ENCODE measurements at places on chromosomes 4 and X. TPM values are rescaled to one million over a fixed set of nuclear protein-coding genes. Genes with fewer than 3 reads are reported as not detected.

- DNase-seq: no peak
These were observed 326.0 kb downstream of the ACTRT1 start for GRCh38 chrX:127726227-127726626.

GRCh38 chr4:121070696-121071639 lies 1.4 kb downstream of the NDNF start:
- no peak for DNase-seq

DNA sequence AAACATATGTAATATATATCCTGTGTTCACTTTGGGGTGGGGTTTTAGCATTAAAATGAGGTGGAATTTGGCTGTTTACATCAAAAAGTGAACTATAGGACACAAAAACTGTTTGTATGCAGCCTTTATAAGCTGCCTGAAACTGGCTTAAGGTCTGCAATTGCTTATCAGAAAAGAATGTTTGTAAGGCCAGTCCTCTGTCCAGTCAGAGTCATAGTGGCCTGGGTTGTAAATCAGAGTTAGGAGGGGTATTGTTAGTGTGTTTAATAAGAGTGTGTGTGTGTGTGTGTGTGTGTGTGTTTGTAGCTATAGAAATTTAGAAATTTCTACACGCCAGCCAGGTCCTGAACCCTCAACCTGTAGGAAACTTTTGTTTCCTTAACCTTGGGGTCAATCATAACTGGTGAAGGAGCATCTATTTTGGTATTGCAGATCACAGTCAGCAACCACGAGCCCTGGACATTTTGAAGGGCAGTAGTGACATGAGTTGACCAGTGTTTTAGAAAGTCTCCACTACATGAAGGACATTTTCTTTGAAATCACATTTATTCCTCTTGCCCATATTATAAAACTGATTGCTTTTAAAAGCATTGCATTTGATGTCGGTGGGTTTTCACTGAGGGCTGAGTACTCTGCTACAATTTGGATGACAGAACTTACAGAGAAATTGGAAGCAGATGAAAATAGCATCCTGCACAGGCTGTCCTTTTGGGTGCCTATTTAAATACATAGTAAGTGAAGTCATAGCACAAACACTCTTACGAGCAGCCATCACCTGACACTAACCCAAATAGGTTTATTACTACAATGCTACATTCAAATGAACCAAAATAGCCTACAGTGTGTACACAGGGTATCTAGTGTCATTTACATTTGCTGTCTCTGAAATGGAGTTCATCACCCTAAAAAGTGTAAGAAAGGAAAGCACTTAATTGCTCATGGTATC lies 11.2 kb upstream of the TMEM154 start:
- DNase-seq: no peak

DNA sequence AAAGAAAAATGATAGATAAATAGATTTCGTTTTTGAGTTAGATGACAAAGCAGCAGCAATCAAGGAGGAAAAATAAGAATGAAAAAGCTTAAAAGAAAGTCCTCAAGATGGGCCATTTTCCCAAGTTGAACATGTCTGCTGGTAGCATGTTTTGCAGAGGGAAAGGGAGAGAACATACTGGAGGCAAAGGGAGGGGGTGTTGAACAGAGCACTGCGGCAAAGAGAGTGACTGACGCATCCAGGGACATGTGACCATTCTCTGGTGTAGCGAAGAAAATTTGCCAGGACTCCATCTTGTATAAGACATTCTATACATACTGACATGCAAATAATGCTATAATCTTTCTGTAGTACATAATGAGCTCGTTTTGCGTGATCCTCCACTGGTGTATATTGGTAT lies 1.2 kb downstream of the LINC00632 start:
- no peak for DNase-seq

The IL2RG gene
- total RNA-seq: not detected

- no peak for DNase-seq
These were observed 13.7 kb downstream of the ADH6 start for GRCh38 chr4:99205153-99205979.

DNA sequence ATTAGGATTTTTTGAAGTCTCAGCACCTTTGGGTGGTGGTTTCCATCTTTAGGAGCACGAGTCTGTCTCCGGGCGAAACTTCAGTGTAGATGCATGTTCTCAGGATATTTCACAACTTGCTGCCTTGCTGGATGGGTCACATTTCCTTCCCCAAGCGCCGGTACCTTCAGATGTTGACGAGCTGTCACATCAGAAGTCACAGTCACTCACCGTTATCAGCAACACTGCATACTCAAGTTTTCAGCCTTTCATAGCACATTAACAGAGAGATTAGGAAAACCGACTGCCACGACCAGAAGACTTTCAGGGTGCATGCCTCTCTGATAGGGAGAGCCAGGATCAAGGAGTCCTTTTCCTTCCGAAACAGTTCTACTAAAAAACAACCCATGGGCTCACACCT lies 77.8 kb downstream of the SHROOM2 start:
- no peak for DNase-seq

GRCh38 chrX:118570209-118570608 lies 74.6 kb downstream of the DOCK11 start:
- no peak for DNase-seq

The LRP2BP gene
- total RNA-seq: 0.39 TPM

The AMTN gene
- 0.18 TPM for total RNA-seq

GRCh38 chrX:132093239-132093860 lies 34.5 kb downstream of the FRMD7 start:
- DNase-seq: no peak

DNA sequence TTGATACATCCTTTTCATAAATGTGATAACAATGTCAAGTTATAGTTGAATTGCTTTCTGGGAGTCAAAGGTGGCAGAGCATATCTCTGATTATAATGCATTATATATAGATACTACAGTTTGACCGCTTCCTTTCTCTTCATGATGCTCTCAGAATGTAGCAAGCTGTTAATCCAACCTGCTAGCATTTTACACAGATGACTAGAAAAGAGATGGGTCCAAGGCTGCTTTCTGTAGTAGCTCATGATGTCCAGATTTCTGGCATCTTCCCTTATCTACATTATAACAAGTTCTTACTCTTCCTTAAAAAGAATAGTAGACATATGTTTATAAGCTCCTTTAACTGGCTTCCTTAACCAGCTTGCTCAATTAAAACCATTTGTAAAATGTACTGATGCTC lies 192.0 kb downstream of the NWD2 start:
- DNase-seq: no peak

DNA sequence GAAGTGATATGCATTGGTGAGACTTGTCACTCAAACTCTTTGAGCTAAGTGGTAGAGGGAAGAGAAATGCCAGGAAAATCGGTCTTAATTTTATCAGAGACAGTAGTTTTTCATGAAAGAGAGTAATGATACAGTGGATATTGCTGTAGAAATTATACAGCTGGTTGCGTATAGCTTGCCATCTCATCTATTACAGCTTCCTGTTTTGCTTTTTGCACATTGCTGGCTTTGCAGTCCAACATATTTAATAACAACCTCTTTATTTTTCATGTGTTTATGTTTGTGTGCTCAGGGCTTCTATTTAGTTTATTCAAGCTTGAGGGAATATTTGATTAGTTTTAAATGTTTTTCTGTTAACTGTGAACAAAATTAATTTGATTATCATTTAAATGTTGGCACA lies 11.5 kb downstream of the SMAD1 start:
- DNase-seq: no peak

The KLF3 gene
- total RNA-seq: 17.7 TPM

GRCh38 chrX:123392921-123393320 lies 208.8 kb downstream of the GRIA3 start:
- no peak for DNase-seq

DNA sequence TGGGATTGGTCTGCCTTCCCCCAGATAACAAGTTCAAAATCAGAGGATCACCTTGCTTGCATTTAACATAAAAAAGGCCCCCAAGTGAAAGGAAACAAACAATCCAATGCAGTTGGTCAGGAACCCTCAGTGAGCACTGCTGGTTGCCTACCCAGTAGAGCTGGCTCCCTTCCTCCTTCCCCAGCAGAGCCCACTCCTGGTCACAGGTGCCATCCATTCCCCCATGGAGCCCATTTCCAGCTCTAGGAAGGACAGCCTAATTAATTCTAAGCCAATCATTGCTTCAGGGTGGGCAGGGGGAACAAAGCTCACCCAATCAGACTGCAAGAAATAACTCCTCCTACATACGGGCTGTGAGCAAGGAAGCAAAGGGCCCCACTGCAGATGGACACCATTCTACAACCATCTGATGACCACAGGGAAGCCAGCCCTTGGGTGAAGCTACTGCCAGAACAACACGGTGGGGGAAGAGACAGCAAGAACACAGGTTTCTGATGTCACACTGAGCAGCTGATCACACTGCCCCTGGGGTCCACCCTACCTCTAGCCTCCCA lies 86.5 kb downstream of the SH3KBP1 start:
- no peak for DNase-seq

The FGG gene
- total RNA-seq: not detected

- DNase-seq: peak; percentile 80
These were observed 53.0 kb downstream of the CHST7 start for GRCh38 chrX:46626566-46626965.

DNA sequence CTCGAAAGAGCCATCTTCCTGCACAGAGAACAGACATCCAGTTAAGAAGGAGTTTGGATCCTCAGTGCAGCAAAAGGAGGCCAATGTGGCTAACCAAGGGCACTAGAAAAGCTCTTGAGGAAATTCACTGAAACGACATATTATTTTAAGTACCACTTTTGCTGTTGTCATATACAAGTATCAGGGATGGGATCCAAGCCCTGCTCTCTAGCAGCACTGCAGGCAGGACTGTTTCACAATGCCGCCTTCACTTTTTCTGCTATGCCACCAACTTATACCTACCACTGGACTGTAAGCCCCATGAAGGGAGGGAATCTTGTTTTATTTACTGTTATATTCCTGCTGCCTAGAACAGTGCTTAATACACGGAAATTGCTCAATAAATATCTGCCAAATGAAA lies 299.0 kb downstream of the NR3C2 start:
- DNase-seq: no peak

- DNase-seq: no peak
These were observed 21.5 kb downstream of the SORCS2 start for GRCh38 chr4:7213807-7214206.

The GSX2 gene
- not detected for total RNA-seq

DNA sequence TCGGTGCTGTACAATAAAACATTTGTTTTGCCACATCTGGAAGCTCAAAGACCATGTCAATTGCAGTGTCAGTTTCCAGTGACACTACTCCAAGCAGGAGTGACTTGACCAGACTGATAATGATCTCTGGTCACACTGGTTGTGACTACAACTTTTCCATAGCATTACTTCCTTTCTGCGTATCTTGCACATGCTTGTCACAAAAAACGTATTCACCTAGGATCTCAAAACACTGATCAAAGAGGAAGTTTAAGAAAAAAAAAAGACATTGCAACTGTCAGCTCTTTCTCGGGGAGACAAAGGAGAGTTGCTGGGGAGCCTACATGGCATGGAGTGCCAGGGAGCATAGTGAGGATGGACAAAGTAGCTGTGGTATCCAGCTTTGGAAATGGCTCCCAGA lies 60.6 kb downstream of the OPHN1 start:
- DNase-seq: no peak

DNA sequence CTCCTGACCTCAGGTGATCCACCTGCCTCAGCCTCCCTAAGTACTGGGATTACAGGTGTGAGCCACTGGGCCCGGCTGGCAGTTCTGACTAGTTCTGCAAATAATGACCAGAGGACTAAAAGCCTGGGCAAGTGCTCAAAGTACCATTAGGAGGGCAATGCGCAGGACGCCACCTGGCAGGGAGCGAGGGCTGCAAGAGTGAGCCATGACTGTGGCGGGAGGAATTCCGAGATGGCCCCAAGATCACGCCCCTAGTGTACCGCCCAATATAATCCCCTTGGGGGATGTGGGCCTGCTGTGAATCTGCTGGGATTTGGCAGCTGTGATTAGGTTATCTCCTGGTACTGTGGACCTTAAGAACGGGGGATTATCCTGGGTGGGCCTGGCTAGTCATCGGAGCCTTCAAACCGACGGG lies 26.2 kb upstream of the GPR78 start:
- no peak for DNase-seq

DNA sequence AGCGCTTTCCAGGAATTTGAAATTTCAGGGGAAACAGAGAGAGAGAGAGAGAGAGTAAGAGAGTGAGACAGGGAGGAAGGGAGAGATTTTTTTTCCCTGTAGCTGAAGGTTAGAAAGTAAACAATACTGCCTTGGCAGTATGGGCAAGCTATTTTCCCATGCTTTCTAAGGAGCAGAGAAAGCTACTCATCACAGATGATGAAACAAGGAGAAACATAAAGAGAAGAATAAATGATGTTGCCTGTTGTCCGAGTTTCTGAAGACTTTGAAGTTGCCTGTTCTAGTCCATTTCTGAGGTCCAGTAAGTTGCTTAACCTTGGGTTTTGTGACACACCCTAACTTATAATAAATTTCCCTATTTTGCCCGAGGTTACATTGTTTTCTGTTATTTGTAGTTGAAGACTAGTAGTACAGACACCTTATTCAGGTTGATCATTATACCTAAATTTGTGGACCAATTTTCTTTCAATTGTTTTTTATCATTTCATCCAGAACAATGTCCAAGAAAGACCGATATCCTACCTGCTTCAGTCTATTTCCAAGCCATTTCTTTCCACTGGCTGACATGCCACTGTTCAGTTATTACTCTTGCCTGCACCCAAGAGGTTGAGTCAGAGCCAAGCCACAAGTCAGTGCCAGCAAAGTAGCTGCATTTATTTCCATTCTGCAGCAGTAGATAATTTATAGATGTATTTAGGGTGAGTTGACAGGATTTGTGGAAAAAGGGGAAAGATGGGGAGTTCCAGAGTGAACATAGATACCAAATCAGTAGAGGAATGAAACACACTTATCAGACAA lies 49.7 kb upstream of the SLC16A2 start:
- no peak for DNase-seq

The HELT gene
- not detected for total RNA-seq

- DNase-seq: no peak
These were observed 76.0 kb downstream of the ARAP2 start for GRCh38 chr4:36168127-36168878.

DNA sequence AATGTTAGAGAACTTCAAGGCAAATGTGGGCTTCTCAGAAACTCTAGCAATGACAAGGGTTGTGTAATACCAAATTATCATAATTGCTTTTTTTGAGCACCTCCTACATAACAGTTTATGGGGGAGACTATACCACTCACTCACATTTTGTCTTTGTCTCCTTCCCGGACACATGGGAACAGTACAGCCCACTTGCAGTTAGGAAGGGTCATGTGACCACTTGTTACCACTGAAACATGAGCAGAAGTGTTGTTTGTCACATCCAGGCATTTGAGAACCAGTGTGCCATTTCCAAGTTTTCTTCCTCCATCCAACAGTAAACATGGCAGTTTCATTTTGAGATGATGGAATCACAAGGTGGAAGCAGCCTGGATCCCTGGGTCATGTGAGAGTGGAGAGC lies 6.9 kb downstream of the MAGEA11 start:
- no peak for DNase-seq

DNA sequence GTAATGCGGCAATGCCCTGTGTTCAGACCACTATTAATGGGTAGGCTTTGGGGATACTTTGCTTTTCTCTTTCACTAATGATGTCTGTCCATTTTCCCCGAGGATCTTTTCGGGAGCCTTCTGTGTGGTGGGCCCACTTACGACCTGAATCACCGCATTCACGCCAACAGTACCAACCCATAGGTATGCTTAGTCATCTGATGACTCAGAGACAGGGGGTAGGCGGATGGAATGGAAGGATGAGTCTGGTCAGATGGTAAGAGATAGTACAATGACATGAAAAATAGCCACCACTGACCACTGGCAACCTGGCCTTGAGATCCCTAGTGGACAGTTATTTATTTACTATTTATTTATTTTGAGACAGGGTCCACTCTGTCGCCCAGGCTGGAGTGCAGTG lies 76.0 kb upstream of the DHRSX start:
- no peak for DNase-seq

The CENPE gene
- total RNA-seq: 63.3 TPM

The STPG2 gene
- total RNA-seq: 0.14 TPM

All from pulmonary artery endothelial cell (primary cell).